ENCODE measurements at places on chromosomes 2 and 18. TPM values are rescaled to one million over a fixed set of nuclear protein-coding genes. Genes with fewer than 3 reads are reported as not detected.

MBD1 gene
- 62.8 TPM for total RNA-seq

CCDC148 gene
- 2.4 TPM for total RNA-seq

SKOR2 gene
- total RNA-seq: not detected

REG3A gene
- not detected for total RNA-seq

DQX1 gene
- total RNA-seq: 0.73 TPM

CDH20 gene
- total RNA-seq: not detected

GNLY gene
- total RNA-seq: not detected

RAX gene
- total RNA-seq: not detected

ANKRD62 gene
- not detected for total RNA-seq

SCN7A gene
- 0.36 TPM for total RNA-seq

Measured in astrocyte (in vitro differentiated cells and primary cell).